ENCODE measurements at places on chromosomes 5 and 9.

DNA sequence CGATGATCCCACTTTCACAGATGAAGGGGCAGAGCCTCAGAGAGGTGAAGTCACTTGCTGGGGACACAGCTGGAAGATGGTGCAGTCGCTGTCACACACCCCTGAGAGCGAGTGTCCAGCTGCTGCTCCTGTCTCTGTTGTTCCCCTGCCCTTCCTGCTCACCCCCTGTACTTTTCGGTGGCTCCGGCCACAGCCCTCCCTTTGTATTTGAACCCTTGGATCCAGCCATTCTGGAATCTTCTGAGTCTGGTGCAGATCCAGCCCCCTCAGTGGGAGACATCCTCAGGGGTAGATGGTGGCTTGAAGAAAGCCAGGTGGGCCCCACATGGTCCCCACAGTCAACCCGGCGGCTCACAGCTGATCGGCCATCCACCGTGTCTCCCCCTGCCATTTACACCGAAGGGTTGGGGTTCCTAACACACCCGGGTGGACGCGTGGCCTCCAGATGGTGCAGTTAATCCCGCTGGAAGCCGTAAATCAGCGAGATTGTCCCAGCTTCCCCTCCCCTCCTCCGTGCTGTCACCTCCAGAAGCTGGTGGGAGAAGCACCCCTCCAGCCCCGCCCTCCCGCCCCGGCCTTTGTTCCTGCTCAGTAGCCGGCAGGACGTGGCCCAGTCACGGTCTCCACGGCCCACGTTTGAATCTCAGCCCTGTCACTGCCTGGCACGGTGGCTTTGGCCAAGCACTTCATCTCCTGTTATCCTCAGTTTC is 204.8 kb downstream of the C9orf50 start:
- DNase-seq, result no peak

DNA sequence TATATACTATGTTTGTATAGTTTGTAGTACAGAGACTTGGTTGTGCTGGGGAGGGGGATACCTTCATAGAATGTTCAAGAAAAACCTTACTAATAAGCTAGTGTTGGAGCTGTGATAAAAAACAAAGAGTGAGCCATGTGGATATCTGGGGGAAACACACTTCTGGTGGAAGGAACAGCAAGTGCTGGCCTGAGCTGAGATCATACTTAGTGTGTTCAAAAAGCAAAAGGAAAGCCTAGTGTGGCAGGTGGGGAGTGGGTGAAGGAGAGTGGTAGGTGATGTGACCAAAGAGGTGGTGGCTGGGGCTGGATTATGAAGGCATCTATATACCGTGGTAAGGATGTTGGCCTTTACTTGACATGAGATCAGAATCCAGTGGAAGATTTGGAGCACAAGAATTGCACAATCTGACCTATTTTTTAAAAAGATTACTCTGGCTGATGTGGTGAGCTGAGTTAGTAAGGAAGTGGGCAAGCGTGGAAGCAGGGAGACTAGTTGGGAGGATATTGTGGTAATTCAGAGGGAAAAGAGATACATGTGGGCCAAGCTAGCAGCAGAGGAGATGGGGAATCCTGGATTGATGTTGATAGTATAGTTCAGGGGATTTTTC is 26.6 kb downstream of the PALM2AKAP2 start:
- no peak for DNase-seq

DNA sequence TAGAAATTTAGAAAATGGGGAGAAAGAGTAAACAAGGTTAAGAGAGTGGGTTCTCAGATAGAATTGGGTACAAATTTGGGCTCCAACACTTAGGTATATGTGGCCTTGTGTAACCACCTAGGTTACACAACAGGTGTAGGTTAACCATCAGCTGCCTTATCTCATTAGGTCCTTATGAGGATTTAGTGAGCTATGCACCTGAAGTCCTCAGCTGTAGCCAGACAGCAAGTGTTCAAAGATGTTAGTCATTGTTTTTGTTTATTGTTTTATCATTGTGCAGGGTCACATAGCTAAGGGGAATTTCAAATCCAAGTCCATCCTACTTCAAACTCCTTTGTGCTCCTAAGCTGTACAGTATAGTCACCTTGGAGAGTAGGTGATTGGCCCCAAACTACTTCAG is 970 bp upstream of the TRIM32 start:
- no peak for DNase-seq

DNA sequence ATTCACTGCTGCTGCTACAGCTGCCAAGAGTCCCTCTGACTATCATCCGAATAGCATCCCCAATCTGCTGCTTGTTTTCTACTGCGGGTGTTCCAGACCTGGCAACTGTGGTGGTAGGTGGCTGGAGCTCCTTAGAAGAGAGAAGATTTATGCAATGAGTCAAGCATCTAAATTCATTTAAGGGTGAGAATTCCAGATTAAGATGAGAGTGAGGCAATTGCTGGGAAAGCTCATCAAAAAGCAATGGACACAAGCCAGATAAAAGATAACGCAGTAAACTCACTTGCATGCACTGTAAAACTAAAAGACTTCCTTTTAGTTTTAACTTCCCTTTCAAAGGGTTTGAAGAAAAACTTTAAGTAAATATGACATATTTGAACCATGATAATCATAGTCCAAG is 3.9 kb downstream of the PLK2 start:
- DNase-seq, result no peak

GRCh38 chr9:112349008-112349333 is 15.6 kb upstream of the PTBP3 start:
- DNase-seq, result no peak

DNA sequence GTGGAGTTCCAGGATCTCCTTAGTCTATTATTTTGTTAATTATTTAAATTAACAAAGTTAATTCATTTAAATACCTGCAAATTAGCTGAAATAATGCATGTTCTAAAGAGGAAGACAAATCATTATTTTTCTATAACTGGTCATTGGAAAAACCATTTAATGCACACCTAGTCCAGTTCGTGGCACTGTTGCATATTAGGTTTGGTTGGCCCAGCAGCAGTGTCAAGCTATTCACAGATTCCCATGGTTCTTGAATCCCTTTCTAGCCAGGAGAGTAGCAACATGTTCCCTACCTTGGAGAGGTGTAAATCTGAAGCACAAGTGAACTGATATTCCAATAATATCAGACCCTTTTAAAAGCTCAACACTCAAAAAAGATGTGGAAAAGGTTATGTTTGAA is 155.2 kb downstream of the TMEM161B start:
- no peak for DNase-seq

DNA sequence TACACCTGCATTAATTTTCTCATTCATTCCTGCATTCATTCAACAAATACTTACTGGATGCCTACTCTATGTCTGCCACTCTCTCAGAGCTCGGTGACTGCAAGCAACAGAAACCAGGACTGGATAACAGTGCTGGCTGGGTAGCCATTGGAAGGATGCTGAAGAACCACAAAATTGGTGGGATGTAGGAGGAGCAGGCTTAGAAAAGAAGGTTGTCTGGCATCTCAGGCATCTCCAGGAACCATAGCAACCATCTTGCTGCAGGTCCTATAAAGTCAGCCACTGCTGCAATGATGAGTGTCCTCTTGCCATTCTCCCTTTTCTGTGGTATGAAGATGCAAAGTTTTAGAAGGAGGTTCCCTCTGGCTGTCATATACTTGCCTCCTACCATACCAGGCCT is 168.6 kb downstream of the FGF18 start:
- no peak for DNase-seq

DNA sequence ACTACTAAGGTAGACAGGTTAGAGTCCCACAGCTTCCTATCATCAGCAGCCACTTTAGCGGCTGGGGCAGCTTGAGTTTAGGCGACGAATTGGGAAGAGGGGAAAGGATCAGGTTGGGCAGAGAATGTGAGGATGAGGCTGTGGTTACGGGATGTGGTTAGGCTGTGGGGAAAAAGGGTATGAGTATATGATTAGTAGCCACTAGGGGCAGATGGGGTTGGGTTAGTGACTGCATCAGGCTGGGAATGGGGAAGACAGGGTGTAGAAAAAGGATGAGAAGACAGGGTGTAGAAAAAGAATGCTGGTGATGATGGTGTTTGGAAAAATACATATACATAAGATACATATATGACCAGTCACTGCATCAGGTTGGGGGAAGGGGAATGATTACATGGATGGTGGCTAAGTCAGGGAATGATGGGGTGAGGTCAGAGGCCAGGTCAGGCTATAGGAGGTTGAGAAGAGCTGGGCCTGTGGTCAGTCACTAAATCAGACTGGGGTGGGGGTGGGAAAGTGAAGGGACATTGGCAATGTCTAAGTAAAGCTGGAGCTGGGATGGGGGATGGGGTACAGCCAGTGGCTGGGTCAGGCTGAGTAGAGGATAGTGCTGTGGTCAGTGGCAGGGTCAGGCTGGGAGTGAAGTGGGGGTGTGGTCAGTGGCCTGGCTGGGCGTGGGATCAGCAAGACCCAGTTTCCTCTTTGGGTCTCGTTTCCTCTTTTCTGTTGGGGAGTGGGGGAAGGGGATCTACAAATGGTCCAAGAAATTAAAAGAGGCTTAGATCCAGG is 2.1 kb downstream of the TLN1 start:
- no peak for DNase-seq

- no peak for DNase-seq
These were observed 226.2 kb downstream of the EPB41L4A start for GRCh38 chr5:112192866-112193265.

Data from sciatic nerve (tissue), 2 donors.